ENCODE measurements at places on chromosomes 3 and 15.

DNA sequence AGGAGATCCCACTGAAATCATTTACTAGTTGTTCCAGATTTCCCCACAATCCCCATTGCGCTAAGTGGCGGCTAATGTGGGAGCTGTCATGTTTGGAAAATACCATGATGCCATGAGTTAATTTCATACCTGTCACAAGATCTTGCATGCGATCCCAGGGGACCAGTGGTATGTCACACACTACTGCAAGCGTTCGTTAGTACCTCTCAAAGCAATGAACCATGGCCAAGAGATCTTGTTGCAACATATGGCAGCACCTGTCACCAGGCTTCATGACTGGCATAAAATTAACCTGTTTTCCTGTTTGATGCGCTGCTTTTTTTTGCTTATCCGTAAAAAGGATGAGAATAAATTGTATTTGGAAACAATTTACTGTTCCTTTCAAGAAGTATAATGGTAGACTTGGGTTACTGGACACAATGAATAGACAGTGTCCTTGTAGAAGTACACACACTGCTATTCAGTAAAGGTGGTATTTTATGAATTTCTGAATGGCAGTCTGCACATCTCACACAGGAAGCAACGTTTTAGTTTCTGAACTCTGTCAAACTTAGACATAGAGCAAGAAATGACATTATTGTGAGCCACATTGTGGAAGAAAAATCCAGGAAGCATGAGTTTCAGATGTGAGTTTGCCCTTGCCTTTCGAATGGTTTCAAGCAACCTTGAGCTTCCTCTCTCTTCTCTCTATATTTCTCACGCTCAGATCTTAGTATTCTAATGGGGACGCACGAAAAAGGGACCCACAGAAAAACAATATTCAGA, 81.9 kb downstream of the CHL1 start:
- peak; percentile 32 for DNase-seq

DNA sequence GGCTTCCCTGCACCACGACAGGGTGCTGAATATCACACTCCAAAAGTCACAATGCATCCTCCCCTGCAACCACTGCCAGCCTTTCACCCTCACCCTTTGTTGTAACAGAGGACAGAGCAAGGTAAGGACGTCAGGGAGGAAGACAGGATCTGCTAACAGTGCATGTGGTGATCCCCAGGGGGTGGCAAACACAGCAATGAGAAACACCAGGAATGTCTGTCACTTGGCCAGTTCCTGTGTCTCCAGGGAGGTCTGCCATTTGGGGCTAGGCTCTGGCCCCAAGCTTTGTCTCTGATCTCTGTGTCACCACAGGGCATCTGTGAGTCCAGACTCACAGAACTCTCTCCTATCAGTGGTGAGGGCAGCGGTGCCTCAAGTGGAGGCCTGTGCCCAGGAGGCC, 54.3 kb upstream of the SLC24A5 start:
- no peak for DNase-seq

- no peak for DNase-seq
Observed at GRCh38 chr3:184579513-184579912, 17.9 kb downstream of the EPHB3 start.

DNA sequence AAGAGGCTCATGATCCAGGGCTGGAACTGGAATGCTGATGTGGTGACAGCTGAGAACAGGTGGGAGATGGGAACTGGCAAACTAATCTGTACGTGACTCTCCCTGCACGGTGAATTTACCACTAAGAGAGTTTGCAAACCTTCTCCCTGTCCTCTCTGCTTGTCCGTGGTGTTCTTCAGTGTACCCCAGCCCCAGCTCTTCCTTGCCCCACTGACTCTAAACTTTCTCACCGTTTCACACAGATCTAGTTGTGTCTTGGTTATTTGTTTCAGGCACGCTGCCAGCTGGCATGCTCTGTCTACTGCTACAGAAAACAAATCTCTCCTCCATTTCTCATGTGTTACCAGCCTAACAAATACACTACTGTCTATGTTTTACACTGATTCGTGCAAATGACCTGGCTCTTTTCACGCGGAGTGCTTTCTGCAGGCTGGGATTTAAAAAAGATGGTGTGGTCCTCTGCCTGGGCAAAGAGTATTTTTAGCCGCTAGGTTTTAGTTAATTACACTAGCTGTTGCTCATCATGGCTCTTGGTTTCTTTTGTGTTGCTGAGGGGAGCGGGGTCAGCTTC, 192.7 kb upstream of the LRIG1 start:
- no peak for DNase-seq

GRCh38 chr3:11457135-11457534, 184.9 kb downstream of the ATG7 start:
- DNase-seq = no peak

DNA sequence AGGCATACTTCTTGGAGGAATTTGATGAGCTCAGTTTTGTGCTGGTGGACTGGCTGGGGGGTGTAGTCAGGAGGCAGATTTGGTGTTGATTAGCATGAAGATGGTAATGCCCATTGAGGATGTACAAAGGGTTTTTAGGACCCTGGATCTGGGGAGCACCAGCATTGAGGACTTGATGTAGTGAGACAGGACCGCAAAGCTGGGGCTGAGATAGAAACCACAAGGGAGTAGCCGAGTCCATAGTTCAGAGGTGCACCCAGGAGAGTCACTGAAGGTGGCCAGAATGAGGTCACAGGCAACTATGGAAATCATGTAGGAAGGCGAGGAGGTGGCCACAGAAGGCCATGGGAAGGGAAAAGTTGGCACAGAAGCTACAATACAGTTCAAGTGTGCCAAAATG, 2.7 kb upstream of the CDC25A start:
- DNase-seq = no peak

DNA sequence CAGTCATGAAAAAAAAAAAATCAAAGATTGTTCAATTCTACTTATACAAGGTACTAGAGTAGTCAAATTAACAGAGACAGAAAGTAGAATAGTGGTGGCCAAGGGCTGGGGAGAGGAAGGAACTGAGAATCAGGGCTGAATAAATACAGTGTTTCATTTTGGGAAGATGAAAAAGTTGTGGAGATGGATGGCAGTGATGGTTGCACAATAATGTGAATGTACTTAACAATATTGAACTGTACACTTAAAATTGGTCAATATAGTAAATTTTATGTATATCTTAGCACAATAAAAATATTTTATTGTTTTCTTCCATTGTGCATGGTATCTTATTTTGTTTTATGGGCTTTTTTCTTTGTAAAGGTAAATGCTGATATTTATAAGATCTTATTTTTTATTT, 262.2 kb upstream of the AGTR1 start:
- no peak for DNase-seq

DNA sequence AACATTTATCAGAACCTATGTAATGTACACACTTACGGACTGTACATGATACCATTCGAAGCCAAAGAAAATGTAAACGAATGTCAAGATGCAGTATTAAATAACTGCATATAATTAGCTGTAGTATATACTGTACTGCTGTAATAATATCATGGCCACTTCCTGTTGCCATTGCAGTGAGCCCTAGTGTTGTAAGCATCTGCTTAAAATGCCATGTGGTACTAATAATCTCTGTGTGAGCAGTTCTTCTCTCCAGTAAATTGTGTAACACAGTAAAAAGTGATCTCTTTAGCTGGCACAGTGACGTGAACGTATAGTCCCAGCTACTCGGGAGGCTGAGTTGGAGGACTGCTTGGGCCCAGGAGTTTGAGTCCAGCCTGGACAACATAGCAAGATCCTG, 8.6 kb downstream of the SPG11 start:
- DNase-seq = no peak

- no peak for DNase-seq
Observed at GRCh38 chr15:71648095-71648494, 162.3 kb upstream of the NR2E3 start.

DNA sequence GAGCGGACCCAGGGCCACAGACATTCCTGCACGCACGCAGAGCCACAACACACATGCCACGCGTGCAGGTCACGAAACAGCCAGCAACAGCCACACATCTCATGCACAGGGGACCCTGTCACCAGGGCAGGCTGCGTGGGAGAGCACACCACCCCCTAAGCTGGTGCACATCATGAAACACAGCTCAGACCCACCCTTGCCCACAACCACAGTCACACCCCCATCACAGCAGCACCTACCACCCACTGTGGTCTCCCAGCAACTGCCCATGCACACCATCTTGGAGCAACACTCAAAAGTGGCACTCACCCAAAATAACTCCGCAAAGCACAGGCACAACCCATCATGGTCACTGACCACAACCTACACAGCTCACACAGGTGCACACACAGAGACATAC, 75.7 kb downstream of the OCA2 start:
- no peak for DNase-seq

DNA sequence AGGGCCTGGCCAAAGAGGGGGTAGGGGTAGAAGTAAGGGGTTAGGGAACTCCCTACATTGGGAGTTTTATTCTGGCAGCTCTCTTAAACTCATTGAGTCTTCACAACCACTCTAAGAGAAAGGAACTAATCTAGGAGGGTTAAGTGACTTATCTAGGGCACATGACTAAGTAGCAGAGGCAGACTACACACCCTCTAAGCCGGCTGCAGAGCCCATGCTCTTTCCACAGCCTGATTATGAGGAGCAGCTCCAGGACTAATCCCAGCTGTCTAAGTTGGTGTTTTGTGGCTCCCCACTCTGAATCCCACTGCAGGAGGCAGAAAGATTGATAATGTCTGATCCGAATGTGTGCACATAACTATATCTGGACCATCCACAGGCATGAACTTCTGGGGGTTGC, 374.6 kb downstream of the EPHB1 start:
- no peak for DNase-seq

DNA sequence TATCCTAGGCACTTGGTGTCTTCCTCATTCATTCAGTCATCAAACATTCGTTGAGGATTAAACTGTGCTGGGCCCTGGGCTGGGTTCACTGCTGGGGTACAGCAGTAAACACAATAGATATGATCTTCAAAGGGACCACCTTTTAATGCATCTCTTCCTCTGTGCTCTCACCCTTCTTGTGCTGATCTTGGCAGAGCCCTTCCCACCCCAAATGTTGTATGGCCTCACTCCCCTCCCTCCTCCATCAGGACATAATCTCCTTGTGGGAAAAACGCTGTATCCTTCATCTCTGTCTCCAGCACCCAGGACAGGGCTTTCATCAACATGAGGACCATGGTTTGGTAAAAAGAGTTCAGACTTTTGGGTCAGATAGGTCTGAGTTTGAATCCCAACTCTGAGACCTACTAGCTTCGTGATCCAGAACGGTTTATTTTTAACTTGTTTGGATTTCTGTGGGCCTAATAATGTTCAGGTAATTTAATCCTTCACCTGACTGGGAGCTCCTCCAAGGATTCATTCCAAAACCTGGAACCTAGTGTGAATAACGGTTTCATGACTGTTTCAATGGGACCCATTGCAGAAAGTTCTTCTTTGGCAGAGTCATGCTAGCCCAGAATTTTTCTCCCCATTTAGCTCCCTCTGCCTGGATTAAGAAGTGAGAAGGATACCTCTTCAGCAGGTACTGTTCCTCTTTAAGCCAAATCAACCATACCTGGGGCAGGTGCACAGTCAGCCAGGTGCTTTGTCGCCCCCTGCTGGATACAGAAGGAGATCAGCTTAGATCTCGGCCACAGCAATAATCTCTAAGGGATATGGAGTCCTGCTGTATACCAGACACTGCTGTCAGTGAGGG, 5.2 kb upstream of the WNT7A start:
- peak; percentile 27 for DNase-seq

- DNase-seq = no peak
Observed at GRCh38 chr3:133821767-133822638, 16.4 kb downstream of the SRPRB start.

DNA sequence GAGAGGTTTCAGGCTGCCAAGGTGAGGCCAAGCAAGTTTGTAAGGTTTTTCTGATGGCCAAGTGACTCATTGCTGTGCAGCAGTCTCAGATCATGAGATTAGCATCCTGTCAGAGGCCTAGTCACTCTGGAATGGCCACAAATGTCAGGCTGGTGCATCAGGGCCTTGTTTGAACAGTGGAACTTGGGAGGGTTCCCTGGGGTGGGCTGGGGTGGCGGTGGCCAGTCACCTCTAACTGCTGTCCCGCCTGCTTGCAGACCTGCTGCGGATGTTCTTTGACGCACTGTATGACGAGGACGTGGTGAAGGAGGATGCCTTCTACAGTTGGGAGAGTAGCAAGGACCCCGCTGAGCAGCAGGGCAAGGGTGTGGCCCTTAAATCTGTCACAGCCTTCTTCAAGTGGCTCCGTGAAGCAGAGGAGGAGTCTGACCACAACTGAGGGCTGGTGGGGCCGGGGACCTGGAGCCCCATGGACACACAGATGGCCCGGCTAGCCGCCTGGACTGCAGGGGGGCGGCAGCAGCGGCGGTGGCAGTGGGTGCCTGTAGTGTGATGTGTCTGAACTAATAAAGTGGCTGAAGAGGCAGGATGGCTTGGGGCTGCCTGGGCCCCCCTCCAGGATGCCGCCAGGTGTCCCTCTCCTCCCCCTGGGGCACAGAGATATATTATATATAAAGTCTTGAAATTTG, 2.8 kb upstream of the FAM131A start:
- DNase-seq = no peak

DNA sequence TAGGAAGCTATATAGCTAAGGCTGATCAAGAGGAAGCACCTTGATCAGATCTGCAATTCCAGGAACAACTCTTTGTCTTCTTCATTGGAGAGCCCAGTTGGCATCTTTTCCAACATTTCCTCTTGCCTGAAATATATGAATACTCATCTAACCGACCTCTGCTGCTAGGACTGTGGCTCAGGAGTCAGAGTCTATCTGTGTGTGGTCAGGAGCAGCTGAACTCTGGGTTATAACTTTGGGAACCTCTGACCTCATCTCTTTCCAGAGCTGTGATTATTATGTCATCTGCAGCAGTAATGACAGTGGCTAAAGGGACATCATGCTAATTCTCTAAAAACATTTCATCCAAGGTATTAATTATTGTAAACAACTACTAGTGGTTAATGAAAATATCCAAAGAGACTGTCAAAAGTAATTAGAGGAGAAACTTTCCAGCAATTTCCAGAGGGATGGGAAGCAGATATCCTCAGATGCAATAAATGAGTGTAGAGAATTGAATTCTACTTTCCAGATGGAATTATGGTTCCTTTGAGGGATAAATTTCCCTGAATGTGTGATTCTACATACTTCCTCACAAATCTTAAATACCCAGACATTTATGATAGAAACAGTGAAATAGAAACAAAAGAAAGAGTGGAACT, 11.5 kb upstream of the SPINK8 start:
- DNase-seq = no peak

GRCh38 chr3:53803816-53804695, 42.2 kb downstream of the CHDH start:
- DNase-seq = peak; percentile 15

- no peak for DNase-seq
Observed at GRCh38 chr3:160801386-160802118, 45.5 kb downstream of the PPM1L start.

GRCh38 chr3:139299261-139300132, 44.3 kb upstream of the MRPS22 start:
- DNase-seq = no peak

DNA sequence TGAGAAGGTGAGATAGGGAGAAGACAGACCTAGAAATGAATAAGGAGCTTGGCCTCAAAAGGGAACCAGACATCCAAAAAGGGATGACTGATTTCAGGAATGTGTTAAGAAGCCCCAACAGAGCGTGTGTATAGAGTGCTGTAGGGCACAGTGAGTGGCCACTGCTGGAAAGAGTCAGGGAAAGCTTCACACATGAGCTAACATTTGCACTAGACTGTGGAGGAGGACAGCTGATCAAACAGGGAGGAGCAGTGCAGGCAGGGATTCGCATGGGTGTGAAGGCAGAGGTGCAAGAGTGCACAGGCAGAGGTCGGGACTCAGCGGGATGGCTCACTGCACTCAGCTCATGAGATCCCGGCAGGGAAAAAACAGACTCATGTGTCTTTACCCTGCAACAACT, 61.8 kb downstream of the NPTN start:
- DNase-seq = no peak
